Osteocyte (in vitro differentiated cells): ENCODE measurements at places on chromosomes 16 and 17. TPM values are rescaled to one million over a fixed set of nuclear protein-coding genes. Genes with fewer than 3 reads are reported as not detected.

SBK1 gene
- 4.9 and 5.0 TPM in 2 replicates for total RNA-seq

SALL1 gene
- 0.73 and 0.78 TPM in 2 replicates for total RNA-seq

DNA sequence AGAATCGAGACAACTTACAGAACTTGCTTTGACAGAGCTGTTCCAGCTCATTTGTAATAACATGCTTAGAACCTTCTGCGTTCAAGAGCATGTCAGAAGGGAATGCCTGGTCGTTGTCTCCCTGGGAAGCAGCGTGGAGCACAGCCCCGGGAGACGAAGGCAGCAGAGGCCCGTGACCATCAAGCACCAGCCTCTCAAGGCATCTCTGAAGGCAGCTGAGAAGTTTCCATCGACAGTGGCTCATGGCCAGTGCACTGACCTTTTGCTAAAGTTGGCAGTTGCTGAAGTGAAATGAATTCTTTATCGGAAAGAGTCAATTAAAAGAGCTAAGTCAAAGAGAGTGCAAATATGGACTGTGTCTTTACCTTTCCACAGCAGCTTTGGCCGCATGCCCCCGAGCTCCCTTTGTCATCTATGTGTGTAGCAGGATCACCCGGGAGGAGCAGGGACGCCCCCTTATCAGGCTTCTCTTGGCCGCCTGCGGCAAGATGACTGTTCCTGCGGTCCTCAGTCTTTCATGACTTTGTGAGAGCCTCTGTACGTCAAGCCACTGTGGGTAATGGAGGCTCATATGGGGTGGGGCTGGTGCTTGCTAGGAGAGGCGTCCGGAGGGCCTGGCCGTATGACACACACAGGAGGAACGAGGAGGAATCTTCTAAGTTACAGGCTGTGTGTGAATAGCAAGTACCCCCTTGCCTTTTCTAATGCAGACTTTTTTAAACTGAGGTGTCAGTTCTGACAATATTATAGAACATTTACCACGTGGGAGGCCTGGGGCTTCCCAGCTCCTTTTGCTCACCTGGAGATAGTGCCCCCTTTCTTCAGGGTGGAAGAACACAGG is 54.2 kb downstream of the LDHD start:
- peaks cover 10% of the 10 kb centered on the region for H3K4me1 ChIP-seq
- no peaks in the 10 kb centered on the region for H3K27me3 ChIP-seq

DNA sequence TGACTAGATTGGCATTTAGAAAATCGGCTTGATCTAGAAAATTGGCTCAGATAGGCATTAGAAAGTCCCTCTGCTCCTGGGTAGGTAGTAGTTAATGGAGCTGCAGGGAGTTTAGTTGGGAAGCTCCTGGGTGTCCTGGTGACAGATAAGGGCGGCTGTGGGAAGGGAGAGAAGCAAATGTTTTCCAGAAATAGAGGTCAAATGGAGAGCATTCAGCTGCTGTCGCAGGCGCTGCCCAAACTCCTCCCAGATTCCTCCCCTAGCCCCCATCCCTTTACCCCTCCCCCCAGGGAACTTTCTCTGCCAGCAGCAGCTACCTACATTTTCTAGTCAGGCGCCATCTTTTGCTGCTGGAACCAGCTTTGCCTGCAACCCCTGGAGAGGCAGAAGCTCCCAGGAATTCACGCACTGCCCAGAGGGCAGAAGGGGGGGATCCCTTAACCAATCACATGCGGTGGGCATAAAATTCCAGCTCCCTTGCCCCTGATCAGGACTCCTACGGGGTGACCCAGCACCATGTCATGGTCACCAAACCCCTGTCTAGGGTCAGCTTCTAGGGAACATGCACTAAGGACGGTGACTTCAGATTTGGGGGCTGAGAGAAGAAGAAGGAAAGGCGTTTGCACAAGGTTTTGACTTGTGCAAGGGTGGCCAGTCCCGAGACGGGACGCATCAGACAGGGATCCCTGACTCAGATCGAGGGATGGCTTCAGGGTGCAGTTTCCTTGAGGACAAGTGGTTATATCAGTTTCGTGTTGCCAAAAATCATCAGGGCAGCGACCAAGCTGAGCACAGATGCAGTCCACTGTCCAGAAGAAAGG is 43.8 kb downstream of the SOCS1 start:
- DNase-seq: no peak
- no peak overlapping the region for H3K27ac ChIP-seq
- peaks cover 10% of the 10 kb centered on the region for H3K27me3 ChIP-seq

GRCh38 chr17:80921159-80921558 is 70.5 kb upstream of the CHMP6 start:
- no peak overlapping the region for H3K4me3 ChIP-seq
- peaks cover 16% of the 10 kb centered on the region for H3K4me1 ChIP-seq
- H3K27ac ChIP-seq: peak overlapping the region; percentile 14
- H3K27me3 ChIP-seq: no peaks in the 10 kb centered on the region
